ENCODE measurements at places on chromosomes 3 and 15. TPM values are rescaled to one million over a fixed set of nuclear protein-coding genes. Genes with fewer than 3 reads are reported as not detected.

- DNase-seq, result no peak
Measured at GRCh38 chr3:193872265-193872753, 263.6 kb upstream of the HES1 start.

GRCh38 chr3:172700256-172700655, 10.6 kb downstream of the NCEH1 start:
- no peak for DNase-seq

DNA sequence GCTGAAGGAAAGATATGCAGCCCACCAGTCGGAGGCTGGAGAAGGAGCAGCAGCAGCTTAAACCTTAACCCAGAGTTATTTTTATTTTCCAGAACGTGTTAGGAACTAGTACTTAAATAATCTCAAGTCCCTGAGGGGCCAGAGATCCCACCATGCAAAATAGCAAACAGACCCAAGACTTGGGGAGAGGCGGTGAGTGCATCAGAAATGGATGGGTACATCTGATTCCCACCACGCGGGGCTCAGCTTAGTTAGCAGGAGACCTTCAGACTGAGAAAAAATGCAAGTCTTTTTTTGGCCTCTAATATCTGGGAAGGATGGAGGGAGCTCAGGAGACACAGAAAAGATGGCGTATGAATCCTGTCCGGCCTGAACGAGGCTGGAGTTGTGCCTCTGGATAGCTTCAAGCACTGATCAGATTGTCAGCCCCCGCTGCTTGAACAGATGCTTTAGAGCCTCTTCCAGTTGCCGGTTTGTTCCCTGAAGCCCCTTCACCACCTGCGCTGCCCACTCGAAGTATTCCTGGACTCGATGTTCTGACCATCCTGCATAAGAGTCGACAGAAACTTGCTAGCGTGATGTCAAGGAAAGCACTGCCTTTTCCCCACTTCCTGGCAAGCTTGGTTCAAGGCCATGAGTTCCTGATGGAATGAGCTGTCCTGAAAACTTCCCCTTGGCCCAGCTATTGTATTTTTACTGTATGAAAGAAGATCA, 1.3 kb downstream of the HDDC3 start:
- no peak for DNase-seq

Gene CRTC3
- 60.8 TPM for total RNA-seq

- DNase-seq, result no peak
Measured at GRCh38 chr3:13235079-13235478, 161.8 kb upstream of the IQSEC1 start.

Measured in aorta (tissue), 5 donors.